ENCODE measurements at places on chromosomes 2 and 18.

DNA sequence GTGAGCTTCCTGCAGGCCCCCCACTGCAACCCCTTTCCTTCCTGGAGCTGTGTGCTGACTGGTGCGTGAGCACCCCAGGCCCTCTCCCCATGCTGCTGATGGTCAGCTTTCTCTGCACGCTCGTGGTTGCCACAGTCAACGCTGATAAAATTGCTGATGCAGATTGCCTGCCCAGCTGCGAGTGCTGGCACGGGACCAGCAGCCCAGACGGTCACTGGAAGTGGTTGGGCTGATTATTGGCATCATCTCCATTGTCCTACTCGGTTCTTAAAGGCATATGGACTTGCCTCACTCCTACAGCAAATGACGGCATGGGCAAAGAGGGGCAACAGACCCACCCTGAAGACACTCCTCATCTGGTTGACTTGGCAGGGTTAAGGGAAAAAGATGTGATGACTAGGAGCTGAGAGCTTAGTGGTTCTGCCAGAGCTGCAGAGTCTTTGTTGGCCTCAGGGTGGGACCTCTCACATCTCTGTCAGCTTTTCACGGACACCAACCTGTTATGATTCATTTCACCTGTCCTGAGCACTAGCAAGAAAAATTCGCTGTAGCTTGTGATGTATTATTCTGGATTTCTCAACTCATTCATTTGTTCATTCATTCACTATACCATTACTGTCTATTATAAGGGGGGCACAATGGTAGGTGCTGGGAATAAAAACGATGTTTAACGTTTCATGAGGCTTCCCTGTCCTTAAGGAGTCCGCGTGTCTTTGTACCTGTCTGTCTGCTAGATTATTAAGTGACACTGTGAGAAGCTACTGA is 38.4 kb downstream of the PAX8 start:
- no peak for DNase-seq

DNA sequence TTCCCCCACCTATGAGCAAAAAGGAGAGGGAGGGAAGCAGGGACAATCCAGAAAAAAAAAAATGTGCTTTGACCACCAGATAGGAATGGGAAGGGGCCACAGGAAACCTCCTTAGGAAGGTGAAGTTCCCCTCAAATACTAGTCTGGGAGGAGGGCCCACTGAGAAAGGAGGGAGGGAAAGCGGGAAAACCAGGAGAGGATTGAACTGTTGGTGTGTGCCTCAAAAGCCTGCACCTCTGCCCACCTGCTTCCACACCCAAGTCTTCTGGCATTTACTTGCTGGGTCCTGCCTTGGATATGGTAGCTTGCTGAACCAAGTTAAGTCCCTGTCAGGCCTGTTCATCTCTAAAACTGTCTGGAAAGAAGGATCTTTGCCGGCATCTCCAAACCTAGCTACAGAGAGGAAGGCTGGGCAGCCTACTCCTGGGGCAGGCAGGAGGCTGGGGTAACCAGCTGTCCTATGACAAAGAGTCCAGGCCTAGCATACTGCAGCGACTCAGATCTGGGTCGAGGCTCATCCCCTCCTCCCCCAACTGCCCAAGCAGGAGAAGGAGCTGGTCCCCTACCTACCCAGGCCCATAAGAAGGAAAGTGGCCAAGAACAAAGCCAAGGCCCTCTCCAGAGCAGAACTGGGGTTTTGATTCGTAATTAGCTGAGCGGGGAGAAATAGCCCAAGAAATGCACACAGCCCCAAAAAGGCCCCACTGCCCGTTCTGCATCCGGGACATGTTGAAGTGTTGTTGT is 3.0 kb downstream of the EN1 start:
- DNase-seq = no peak

DNA sequence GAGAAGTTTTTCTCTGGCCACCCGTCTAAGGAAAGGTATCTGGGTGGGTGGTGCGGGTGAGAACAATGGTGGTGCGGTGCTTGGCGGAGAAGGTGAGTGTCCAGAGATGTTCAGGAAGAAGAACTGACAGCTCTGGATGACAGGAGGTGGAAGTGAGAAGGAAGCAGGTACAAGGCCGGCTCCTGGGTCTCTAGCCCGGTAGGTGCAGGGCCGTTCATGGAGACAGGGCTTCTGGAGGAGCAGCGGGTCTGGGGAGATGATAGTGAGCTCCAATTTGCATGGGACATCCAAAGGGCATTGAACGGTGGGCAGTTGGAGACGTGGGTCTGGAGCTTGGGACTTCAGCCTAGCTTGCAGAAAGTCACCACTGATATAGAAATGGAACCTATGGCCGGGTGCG is 979 bp upstream of the FAHD2B start:
- DNase-seq = no peak

GRCh38 chr18:44668270-44668975 is 12.3 kb upstream of the SETBP1 start:
- no peak for DNase-seq

DNA sequence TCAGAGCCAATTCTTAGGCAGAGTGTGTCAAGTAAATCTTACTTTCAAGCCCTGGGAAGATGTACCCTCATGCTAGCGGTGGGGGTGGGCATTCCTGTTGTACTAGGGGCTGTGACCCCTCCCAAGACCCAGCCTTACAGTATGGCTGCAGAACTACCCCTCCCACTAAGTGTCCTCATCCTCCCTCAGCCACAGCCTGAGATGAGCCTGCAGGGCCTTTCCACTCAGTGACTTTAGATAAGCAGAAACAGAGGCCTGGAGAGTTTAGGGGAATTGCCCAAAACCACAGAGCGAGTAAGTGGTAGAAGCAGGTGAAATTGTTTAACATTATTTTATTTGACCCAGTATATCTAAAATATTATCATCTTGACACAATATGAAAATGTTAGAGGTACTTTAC is 36.6 kb downstream of the TTC32 start:
- no peak for DNase-seq

GRCh38 chr2:64133354-64133753 is 10.9 kb downstream of the PELI1 start:
- no peak for DNase-seq

DNA sequence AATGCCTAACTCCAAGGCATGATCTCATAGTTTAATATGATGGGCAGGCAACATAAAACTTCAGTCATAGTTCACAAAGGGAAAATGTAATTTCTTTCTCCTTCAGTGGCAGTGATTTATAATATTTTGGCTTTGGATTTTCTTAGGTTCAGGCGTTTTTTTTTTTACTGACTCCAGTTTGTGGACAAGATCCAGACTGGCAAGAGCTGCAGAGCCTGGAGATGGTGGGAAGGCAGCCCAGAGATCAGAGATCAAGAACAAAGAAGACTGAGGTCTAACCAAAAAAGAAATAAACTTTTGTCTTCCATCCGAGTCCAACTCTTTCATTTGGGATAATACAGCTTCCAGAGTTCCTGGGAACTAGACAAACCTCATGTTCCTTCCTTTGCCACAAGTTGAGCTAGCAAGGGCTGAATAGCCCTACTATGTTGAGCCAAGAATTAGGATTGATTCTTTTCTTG is 215.3 kb upstream of the SETBP1 start:
- DNase-seq = no peak

DNA sequence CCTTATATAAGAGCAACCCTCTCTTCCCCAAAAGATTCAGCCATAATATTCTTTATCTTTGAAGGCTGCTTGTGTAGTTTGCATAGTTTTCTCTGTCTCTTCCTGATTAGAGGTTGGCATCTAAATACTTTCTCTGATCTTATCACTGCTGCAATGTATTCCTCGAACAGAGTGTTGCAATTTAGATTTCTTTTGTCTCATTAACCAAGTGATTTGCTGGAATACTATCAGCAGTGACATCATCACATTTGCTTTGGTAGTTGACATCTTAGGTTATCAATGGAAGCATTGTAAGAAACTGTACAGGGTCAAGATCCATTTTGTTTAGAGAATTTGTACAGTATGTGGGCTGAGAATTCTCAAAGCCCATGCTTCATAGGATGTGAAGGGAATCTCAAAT is 72.0 kb upstream of the NEUROD1 start:
- no peak for DNase-seq

DNA sequence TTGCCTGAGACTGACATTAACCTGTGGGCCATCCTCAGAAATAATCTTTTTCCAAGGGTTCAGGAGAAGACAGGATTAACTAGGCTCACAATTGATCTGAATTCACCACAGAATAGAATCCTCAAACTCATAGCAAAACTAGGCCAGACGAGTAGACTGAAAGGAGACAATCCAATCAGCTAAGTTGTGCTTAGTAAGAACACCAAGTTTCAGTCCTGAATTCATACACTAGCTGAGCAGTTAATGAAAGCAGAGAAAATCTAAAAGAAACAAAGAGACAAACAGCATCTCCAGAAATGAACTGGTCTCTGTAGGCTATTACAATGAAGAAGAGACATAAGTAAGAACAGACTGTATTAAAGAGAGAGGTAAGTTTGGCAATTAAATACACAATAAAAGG is 89.5 kb downstream of the GORASP2 start:
- DNase-seq = no peak

DNA sequence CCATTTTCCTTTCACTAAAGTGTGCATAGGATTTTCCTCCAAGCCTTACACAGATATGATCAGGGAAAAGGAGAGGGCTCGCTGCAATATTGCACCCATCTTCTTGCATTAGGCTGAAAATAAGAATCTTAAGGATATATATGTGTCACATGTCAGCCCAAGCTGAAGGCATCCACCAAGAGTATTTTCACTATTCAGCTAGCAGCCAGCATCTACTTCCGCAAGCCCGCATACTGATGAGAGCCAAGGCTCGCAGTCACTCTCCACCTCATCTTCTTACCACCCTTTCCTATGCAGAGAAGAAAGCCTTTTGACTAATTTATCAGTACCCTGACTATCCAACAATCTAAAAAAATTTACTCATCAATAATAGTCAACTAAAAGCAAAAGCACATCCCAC is 6.1 kb downstream of the TMEM163 start:
- no peak for DNase-seq

- DNase-seq = no peak
Measured at GRCh38 chr2:137939026-137939425, 25.2 kb upstream of the HNMT start.

- peak; percentile 47 for DNase-seq
Measured at GRCh38 chr18:26190506-26190905, 35.7 kb upstream of the TAF4B start.

- no peak for DNase-seq
Measured at GRCh38 chr18:60804415-60804814, 431.8 kb upstream of the MC4R start.

DNA sequence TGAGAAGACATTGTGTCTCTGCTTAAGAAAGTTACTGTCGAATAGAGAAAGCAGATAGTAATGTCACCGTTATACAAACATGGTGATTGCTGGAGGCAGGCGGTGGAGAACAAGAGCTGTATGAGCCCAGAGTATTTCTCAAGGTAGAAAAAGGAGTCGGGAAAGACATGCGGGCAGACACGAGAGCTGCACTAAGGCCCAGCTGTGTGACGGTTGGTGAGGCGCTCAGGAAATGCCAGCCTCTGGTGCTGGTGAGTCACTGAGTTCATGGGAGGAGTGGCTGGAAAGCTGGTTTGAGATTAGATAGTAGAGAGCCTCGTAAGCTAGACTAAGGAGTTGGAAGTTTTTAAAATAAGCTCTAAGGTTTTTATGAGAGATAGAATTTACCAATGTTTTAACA is 390.9 kb upstream of the TRIB2 start:
- no peak for DNase-seq

- DNase-seq = peak; percentile 31
Measured at GRCh38 chr18:5309888-5310470, 14.5 kb upstream of the ZBTB14 start.

- no peak for DNase-seq
Measured at GRCh38 chr18:49206717-49207116, 253.7 kb downstream of the DYM start.

DNA sequence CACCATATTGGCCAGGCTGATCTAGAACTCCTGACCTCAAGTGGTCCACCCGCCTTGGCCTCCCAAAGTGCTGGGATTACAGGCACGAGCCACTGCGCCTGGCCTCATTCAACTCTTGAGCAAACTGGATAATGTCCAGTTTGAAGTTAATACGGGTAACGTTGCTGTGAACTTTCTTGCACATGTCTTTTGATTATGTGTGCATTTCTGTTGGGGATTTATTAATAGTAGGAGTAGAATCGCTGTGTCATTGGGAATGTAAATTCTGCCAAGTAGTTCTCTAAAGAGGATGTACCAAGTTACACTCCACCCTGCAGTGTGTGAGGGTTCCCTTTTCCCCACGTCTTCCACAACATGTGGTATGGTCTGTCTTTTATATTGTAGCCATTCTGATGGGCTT is 6.2 kb downstream of the IMPA2 start:
- DNase-seq = no peak

DNA sequence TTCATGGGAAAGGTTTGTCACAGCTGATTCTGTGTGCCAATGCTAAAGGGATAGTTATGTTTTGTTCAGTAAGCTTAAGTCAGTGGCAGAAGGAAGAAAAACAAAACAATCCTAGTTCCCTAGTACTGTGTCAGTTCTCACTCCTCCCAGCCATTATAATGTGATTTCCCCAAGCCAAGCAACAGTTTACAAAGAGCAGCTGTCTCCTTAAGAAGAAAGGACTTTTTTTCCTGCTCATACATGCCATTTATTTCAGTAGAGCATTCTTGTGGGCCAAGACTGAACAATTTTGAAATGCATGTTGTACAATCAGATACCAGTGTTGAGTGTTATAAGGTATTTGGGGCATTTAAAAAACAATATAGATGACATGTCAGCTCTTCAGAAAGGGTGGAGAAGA is 52.1 kb downstream of the NEMP2 start:
- DNase-seq = no peak

- DNase-seq = no peak
Measured at GRCh38 chr2:130819608-130820278, 17.0 kb upstream of the ARHGEF4 start.

DNA sequence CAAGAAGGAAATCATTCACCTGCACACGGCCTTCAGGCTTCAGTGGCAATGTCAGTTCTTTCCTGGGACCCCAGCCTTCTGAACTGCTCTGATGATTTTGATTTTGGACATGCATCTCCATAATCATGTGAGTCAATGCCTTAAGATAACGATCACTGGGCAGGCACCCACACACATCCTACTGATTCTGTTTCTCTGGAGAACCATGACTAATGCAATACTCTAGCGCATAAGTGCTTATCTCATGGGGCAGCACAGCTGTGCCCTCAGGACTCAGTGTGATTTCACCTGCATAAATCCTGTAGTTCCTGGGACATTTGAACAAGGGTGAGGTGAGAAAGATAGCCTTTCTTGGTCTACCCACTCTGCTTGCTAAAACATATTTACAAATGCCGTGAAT is 144.6 kb downstream of the AKAIN1 start:
- DNase-seq = no peak

DNA sequence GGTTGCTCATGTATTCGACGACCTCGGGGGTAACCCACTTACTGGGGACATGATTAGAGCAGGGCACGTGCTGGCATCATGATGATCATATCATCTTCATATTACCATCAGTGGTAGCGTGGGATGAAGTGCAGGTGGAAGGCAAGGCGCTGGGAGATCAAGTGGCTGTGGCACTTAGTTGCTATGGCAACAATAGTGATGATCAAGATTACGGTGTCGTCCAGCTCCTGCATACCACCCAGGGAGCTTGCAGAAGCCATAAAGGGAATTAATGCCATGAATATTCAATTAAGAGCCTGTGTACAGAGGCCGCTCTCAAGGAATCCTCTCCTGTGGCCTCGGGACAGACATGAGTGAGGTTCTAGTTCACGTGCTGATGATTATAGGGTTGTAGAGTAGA is 237.2 kb upstream of the COPS8 start:
- no peak for DNase-seq
